ENCODE measurements at places on chromosomes 4 and X.

- no peak for DNase-seq
These were observed 114.7 kb upstream of the TTC29 start for GRCh38 chr4:147060151-147060931.

DNA sequence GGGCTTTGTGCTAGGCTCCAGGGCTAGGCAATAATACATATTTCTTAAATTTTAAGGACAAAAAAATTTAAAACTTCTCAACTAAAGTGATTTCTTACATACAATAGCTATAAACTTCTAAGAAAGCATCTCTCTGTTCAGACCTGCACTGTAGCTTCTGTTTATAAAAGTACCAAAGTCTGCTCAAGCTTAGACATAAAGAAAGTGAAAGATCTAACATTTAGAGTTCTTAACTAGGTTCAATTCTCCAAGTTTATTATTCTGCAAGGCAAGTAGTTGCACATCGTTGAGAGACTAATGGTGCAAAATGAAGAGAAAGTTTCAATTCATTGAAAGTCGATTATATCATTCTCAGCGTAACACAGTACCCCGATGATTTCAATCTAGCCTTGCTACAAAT, 857.4 kb upstream of the HTR2C start:
- no peak for DNase-seq

DNA sequence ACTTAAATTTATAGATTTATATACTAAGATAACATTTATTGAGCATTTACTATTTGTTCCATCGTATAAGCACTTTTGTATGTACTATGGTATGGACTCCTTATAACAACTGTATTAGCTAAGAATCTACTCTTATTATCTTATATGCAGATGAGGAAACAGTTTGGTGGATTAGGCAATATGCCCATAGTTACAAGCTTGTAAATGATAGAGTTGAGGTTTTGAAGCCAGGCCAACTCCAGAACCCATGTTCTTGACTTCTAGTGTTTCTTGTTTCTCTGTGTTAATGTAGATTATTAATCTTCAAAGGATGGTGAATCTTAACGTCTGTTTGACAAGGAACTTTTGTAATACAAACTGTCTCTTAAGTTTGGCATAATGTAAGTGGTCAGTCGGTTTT, 71.3 kb downstream of the STIM2 start:
- no peak for DNase-seq

- DNase-seq = no peak
These were observed 1960.8 kb downstream of the PCDH7 start for GRCh38 chr4:32680946-32681345.

DNA sequence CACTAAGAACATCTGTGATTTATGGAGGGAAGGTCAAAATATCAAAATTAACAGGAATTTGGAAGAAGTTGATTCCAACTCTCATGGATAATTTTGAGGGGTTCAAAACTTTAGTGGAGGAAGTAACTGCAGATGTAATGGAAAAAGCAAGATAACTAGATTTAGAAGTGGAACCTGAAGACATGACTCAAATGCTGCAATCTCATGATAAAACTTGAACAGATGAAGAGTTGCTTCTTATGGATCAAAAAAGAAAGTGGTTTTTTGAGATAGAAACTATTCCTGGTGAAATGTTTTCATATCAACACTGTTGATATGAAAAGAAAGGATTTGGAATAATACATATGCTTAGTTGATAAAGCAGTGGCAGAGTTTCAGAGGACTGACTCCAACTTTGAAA, 9.7 kb downstream of the TMPRSS11F start:
- DNase-seq = no peak

GRCh38 chr4:186144946-186145569, 40.6 kb downstream of the FAM149A start:
- no peak for DNase-seq

- DNase-seq = no peak
These were observed 10.4 kb downstream of the PRSS48 start for GRCh38 chr4:151287409-151287808.

GRCh38 chr4:171007618-171008390, 805.4 kb upstream of the GALNTL6 start:
- no peak for DNase-seq

GRCh38 chr4:132691668-132692067, 457.4 kb upstream of the PCDH10 start:
- DNase-seq = no peak

DNA sequence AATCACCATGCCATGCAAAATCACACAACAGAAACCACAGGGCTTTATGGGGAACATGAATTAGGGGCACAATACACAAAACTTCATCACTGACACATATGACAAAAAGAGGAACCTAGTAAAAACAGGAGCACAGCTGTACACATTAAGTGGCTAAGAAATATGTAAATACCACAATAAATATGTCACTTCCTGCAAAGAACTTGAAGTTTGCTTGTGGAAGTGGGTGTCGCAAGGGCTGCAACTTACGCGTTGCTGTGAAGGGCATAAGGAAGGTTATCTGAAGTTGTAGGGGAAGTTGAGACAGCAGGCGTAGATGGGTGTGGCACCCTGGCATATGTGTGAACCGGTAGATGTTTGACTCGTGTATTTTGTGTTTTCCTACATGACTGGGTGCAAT, 42.4 kb downstream of the CLCN4 start:
- DNase-seq = peak; percentile 11

- no peak for DNase-seq
These were observed 91.3 kb upstream of the GALNTL6 start for GRCh38 chr4:171721937-171722336.

DNA sequence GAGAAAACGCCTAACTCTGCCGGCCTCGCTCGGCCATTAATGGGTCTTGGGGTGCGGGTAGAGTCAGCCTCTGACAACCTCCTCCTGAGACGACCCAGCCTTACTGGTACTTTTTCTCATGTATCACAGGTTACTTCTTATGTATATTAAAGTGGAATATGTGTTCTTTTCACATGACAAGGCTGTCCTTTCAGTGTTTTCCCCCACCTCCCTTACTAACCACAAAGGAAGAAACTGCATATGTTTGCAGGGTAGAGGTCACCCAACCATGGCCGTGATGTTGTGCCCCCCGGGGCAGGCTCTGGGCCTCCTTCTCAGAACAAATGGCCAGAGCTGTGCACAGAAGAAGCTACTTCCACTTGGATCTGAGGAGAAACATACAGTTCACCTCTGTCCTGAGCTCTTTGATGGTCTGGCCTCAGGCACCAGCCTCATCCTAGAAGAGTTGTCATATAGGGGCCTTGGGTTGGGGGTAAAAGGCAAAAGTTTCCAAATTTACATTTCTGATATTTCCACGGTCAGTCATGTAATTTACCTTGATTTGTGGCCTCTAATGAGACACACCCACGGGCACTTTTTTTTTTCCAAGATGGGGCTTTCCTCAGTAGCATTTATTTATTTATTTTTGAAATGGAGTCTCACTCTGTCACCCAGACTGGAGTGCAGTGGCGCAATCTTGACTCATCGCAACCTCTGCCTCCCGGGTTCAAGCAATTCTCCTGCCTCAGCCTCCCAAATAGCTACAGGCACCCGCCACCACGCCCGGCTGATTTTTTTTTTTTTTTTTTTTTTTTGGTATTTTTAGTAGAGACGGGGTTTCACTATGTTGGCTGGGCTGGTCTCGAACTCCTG, 1.9 kb downstream of the SOWAHD start:
- no peak for DNase-seq

DNA sequence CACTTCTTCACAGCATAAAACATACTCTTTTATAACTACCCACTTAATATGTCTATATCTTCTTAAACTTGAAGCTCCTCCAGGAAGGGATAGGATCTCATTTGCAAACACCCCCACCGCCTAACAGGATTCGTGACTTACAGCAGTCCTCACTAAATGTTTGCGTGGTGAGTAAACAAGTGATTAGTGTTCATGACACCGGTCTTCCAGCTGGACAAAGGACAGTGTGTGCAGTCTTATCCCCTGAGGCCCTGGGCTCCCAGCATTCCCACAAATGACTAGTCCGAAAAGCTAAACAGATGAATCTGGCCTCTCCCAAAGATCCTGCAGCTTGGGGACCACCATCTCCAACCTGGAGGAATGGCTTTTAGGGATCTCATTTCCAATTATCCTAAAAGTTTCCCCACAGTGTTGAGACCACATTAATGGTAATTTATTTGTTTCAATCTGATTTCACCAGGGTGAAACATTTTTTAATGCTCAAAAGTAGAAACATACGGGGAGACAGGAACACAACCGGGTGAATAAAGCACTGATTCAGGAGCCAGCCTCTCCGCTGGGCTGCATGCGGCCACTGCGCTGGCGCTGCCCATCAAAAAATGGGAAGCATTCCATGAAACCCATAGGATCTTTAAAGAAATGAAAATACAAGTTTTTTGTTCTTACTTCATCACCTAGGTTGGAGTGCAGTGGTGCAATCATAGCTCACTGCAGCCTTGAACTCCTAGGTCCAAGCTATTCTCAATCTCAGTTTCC, 69.2 kb downstream of the HADH start:
- DNase-seq = no peak

DNA sequence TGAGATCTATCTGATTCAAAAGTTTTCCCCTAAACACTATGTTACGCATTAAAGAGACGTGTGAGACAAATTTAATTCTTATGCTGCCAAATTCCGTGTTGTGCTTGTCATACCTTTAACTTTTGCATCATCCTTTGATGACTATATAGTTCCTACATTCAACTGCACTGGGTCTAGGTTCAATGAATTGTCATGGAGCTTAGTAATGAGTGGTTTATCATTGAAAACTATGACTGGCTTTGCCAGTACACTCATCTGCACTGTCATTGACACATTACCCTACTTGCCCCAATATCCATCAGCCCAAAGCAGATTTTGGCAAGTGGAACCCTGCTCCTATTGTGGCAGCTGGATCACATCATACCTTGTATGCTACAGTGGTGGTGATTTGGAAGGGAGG, 882.9 kb upstream of the SLIT2 start:
- no peak for DNase-seq

GRCh38 chr4:27398631-27399310, 538.1 kb downstream of the STIM2 start:
- DNase-seq = no peak

DNA sequence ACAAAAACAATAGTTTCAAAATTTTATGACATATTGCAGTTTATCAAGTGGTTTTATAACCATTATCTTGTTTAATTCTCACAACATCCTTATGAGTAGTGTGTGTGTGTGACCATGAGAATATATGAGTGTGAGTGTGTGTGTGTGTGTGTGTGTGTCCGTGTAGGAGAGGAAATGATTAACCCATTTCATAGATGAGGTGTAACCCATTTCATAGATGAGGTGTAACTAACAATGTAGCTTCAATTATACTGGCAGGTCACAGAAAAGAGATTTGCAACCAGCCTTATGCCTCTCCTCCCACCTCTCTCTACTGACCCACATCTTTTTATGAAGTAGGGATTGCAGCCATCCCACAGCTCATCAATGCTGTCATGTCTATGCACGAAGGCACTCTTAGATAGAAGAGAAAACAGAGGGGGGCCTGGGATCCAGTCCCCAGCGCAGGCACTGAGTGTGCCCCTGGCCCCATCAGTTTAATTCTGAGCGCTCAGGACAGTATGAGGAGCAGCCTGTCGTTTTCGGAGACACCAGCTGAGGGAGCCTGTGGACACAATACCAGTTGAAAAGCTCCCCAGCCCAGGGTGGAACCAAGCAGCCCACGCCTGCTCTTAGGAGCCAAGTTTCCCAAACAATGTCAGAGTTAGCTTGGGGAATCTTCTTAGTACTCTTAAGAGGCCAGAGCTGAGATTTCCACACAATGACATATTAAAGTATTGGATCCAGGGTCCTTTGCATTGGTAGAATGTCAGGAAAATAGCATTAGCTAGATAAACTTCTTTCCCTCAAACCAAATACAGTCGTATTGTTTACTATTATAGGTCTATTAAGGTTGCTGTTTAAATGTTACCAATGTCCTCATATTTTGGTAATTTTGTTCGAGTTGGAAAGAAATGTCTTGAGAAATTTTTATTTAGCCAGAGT, 88.6 kb downstream of the PALLD start:
- DNase-seq = no peak

GRCh38 chrX:2500803-2501558, at the start of the genes DHRSX and ZBED1:
Gene DHRSX, minus strand, starts transcription at chrX:2500976. Its CDS starts 51 bp downstream, at chrX:2500925.
Gene ZBED1, minus strand, starts transcription at chrX:2500976. Its CDS starts 10,257 bp downstream, at chrX:2490719.
- DNase-seq = peak; percentile 65

GRCh38 chrX:3990569-3990968, 277.1 kb upstream of the PRKX start:
- DNase-seq = no peak

DNA sequence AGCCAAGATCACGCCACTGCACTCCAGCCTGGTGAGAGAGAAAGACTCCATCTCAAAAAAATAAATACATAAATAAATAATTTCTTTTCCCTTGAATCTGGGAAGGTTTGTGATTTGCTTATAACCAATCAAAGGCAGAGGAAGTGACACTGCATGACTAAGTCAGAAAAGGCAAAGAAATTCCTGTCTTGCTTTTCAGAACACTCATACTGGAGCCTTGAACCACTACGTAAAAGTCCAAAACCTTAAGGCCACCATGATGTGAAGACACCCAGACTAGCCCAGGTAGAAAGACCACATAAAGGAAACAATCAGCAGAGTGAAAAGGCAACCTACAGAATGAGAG, 36.6 kb downstream of the TMEM156 start:
- DNase-seq = no peak

DNA sequence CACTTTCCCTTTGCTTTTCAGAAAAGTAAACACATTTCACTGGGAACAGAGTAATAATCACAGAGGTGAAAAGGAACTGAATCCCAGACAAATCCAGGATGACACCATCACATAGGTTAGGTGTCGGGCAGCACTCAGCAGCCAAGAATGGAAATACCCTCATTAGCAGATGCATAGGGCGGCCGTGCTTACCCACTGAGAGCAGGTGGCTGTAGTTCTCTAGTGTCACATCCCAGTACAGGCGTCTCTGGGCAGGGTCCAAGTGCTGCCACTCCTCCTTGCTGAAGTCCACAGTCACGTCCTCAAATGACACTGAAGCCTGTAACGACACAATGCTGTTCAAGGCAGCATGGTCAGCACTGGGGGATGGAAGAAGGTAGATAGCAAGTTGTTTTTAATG, 26.9 kb downstream of the ZNF41 start:
- no peak for DNase-seq

DNA sequence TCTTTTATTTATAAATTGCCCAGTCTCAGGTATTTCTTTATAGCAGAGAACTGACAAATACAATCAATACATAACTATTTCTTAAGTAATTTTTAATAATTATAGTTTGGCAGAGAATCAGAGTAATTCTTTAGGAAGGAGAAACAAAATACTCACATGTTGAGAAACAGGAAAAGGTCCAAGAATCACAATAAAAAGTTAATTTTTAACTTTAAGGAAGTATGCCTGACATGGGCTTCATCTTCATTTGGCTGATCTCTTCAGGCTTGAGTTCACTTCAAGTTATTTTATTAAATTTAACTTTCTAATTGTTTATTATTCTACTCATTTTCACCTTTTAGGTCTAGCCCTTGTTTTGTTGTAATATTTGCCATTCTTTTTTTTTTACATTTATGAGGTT, 36.1 kb upstream of the RNF150 start:
- no peak for DNase-seq

DNA sequence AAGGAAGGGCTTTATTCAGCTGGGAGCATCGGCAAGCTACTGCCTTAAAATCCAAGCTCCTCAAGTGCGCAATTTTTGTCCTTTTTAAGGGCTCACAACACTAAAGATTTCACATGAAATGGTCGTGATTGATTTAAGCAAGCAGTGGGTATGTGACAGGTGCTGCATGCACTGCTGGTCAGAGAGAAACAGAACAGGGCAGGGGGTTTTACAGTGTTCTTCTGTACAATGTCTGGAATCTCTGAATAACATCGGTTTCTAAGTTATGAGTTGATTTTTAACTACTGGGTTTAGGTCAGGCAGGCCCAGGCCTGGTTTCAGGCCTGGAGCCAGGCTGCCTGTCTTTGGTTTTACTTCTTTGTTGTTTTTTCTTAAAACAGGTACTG, 6.0 kb downstream of the UGT2B17 start:
- DNase-seq = no peak
